IMR-90 (cell line): ENCODE measurements at places on chromosomes 6 and 20.
A peak's percentile ranks its signal among the peaks of the same experiment; 100 is the strongest.

GRCh38 chr6:147614501-147614900 lies 106.0 kb downstream of the SAMD5 start:
- peak; percentile 43 for DNase-seq
- H3K4me3 ChIP-seq = no peak overlapping the region
- no peak overlapping the region for H3K27ac ChIP-seq
- H3K36me3 ChIP-seq = no peaks in the 10 kb centered on the region
- no peaks in the 10 kb centered on the region; the same call in 1 of the 2 replicates for H3K27me3 ChIP-seq

DNA sequence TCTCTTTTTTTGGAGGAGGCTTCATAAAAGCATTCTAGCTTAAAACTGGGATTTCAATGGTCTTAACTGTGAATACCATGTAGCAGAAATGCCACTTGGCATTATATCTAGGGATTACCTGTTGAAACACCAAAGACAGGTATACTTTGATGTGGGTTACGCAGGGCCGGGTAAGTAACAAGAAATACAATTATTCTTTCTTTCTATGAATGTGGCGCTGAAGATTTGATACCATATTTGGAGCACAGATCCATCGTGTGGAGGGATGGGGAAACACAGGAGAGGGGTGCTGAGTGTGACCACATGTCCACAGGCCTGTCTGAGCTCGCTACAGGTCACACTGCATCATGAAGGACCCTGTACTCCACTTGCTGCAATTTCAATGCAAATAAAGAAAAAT lies 257.8 kb downstream of the GMPR start:
- no peak overlapping the region for H3K4me3 ChIP-seq
- peaks cover 8% of the 10 kb centered on the region for H3K4me1 ChIP-seq
- H3K27ac ChIP-seq = peak overlapping the region; percentile 39; the same call in 1 of the 2 replicates

DNA sequence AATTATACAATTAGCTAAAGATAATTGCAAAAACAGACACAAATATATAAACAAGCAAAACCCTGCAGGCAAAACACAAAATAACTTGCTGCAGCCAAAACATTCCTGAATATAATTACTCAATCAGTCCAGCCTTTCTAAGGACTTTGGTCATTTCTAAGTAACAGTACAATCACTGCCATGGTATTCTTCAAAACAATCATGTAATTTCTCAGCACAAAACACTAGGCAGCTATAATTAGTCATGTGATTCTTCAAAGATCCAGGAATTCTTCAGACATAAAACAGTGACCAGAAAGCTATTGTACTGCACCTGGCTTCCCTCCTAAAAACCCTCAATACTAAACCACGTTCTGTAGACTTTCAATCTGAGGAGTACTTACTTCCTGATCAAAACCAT lies 881.1 kb downstream of the EPHA7 start:
- no peaks in the 10 kb centered on the region for H3K4me1 ChIP-seq
- H3K36me3 ChIP-seq = no peaks in the 10 kb centered on the region
- H3K27me3 ChIP-seq = no peaks in the 10 kb centered on the region

GRCh38 chr20:61346996-61347395 lies 94.9 kb downstream of the CDH4 start:
- H3K4me3 ChIP-seq = no peak overlapping the region
- H3K27me3 ChIP-seq = no peaks in the 10 kb centered on the region

- H3K4me3 ChIP-seq = no peak overlapping the region
- H3K27me3 ChIP-seq = no peaks in the 10 kb centered on the region; the same call in 1 of the 2 replicates
- DNase-seq = peak; percentile 15
- H3K27ac ChIP-seq = no peak overlapping the region
- no peaks in the 10 kb centered on the region for H3K4me1 ChIP-seq
- H3K36me3 ChIP-seq = no peaks in the 10 kb centered on the region
Observed at GRCh38 chr6:48664826-48665225, 553.8 kb upstream of the PTCHD4 start.

DNA sequence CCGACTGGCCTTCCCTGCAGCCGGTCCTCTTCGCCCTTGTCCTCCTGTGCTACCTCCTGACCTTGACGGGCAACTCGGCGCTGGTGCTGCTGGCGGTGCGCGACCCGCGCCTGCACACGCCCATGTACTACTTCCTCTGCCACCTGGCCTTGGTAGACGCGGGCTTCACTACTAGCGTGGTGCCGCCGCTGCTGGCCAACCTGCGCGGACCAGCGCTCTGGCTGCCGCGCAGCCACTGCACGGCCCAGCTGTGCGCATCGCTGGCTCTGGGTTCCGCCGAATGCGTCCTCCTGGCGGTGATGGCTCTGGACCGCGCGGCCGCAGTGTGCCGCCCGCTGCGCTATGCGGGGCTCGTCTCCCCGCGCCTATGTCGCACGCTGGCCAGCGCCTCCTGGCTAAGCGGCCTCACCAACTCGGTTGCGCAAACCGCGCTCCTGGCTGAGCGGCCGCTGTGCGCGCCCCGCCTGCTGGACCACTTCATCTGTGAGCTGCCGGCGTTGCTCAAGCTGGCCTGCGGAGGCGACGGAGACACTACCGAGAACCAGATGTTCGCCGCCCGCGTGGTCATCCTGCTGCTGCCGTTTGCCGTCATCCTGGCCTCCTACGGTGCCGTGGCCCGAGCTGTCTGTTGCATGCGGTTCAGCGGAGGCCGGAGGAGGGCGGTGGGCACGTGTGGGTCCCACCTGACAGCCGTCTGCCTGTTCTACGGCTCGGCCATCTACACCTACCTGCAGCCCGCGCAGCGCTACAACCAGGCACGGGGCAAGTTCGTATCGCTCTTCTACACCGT lies 6.1 kb downstream of the UBD start:
- no peaks in the 10 kb centered on the region for H3K36me3 ChIP-seq
- H3K4me3 ChIP-seq = no peak overlapping the region; the same call in 1 of the 2 replicates
- peak; percentile 54 for DNase-seq
- H3K27ac ChIP-seq = no peak overlapping the region
- peaks cover 15% of the 10 kb centered on the region for H3K27me3 ChIP-seq

- H3K4me1 ChIP-seq = peaks cover 2% of the 10 kb centered on the region; the same call in 1 of the 2 replicates
- H3K36me3 ChIP-seq = no peaks in the 10 kb centered on the region
- DNase-seq = peak; percentile 63
- H3K4me3 ChIP-seq = no peak overlapping the region
Observed at GRCh38 chr6:55433446-55434130, 106.3 kb downstream of the GFRAL start.

DNA sequence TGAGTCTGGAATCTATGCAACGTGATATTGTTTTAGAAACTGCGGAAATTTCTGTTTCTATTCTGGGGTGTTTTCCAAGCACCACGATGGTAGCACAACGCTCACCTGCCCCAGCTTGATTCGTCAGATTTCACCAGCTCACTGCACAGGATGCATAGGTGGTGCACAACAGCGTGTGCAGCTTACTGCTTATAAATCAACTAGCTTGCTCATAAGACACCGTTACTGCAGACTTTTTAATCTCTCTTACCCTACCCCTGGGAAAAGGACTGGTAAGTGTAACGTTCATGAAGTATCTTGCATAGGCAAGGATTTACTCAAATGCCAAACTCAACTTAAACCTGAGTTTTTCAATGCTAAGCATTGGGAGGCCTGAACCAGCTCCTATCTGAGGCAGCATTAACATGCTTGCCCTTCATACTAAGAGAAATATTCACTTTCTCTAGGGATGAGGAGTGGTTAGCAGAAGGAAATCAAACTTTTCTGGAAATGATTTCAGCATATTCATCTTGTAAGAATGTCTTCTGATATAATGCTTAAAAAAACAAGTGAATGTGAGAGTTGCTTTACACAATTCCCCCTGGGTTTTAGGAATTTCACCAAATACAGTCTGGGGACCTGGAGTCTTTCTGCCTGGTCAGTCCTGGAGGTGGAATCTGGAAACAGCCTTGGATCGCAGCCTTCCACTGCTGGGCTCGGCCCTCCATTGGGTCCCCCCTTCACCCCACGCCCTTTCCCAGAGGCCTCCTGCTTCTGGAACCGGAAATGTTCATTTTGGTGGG lies 100.6 kb downstream of the DACT2 start:
- no peaks in the 10 kb centered on the region for H3K36me3 ChIP-seq
- H3K4me3 ChIP-seq = no peak overlapping the region
- H3K4me1 ChIP-seq = no peaks in the 10 kb centered on the region
- no peaks in the 10 kb centered on the region for H3K27me3 ChIP-seq

GRCh38 chr6:108904741-108905140 lies 56.5 kb downstream of the ARMC2 start:
- no peak overlapping the region for H3K27ac ChIP-seq
- no peaks in the 10 kb centered on the region for H3K36me3 ChIP-seq
- H3K27me3 ChIP-seq = no peaks in the 10 kb centered on the region
- no peak overlapping the region for H3K4me3 ChIP-seq

DNA sequence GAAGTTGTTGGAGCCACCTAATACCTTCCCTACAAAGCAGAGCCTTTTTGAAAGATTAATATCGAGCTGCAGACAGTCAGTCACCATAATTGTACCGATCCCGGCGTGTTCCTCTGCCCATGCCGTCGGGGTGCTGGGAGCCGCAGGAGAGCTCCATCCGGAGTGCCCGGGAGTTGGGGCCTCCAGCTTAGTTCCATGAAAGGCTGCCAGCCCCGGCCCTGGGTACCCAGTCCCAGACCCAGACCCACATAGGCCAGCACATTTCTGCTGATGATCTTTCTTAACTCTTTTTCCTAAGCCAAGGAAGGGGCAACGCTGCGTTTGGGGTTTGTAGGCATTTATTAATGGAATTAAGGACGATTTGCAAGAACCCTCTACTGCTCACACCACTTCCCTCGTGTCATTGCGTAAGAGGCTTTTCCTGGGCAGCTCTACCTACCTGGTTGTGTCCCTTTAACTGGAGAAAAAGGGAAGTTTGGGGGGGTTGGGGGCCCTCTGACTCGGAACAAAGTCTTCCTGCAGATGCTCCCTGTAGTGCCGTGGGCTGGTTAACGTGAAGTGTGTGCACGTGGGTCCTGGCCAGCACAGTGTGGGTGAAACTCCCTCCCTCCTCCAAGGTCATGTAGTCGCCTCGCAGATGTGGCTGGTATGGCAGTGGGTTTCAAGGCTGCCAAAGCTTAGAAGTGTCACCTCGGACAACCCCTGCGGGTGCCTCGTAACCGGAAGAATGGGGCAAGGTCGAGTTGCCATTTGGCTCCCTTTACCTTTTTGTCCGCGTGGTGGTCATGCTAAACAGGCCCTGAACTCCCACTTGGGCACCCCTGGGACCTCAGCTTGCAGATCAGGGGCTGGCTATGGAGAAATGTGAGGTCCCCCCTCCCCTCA lies 54.3 kb upstream of the APCDD1L start:
- no peak overlapping the region for H3K4me3 ChIP-seq
- H3K27me3 ChIP-seq = no peaks in the 10 kb centered on the region
- no peaks in the 10 kb centered on the region for H3K36me3 ChIP-seq
- H3K27ac ChIP-seq = no peak overlapping the region

DNA sequence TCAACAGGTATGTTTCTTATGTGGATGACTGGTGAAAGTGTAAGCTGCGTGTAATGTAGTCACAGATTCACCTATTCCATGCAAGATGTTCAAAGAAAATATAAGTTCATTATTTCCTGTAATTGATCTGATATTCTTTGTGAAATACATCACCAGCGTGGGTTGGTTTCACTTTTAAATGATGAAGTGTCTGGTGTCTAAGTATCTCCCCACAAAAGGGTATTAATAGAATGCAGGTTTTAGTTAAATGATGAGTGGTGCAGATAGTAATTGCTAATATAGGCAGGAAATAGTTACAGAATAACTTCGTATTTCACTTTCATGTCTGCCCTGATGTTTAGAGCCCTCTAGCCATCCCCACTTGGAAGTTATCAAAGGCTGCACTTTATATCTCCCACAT lies 22.2 kb downstream of the PGBD1 start:
- DNase-seq = no peak
- peaks cover 9% of the 10 kb centered on the region for H3K36me3 ChIP-seq
- H3K4me1 ChIP-seq = no peaks in the 10 kb centered on the region
- H3K27me3 ChIP-seq = no peaks in the 10 kb centered on the region

DNA sequence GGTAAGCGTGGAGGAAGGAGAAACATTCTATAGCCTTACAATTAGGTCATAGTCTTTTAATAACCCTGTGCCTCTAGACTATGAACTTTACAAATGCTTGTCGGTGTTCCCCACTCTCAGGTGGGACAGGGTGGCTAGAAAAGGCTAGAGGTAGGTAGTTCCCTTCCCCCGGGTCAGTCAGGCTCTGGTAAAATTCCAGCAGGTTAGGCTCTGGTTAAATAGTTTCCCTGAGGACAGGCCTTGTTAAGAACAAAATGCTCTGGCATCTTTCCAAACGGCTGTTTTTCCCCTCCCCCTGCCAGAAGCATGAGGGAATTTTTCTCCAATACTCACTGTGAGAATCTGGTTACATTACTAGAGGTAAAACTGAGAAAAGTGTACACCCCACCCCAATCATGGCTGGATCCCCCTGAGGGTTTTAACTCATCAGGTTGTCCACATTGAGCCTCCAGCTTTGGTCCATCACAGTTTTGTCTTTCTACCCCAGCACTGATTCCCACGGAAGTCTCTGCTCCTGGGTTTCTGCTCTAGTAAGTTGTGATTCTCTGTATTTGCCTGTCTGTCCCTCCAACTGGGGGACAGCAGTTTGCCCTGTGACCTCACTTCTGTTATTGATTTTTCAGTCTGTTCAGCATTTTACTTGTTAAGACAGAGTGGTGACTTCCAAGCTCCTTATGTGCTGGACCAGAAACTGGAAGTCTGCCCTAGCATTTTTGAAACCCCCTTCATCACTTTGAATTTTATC lies 84.7 kb upstream of the ADGRF1 start:
- H3K36me3 ChIP-seq = no peaks in the 10 kb centered on the region
- DNase-seq = no peak
- H3K4me1 ChIP-seq = peaks cover 14% of the 10 kb centered on the region
- no peak overlapping the region for H3K27ac ChIP-seq

DNA sequence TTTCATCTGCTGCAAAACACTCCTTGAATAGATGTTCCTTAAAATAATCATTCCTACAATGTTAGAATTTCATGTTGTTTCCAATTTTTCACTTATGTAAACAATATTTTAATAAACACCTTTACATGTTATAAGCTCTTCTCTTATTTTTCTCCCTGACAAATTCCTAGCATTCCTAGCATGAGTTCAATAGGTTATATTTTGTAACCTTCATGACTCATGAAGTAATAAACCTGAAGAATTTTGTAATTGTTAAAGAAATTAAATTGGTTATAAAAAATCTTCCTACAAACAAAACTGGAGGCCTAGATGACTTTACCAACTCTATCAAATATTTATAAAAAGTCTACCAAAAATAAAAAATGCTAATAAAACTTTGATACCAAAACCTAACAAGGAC lies 66.3 kb downstream of the NT5E start:
- no peaks in the 10 kb centered on the region for H3K27me3 ChIP-seq
- no peak overlapping the region for H3K27ac ChIP-seq
- DNase-seq = peak; percentile 17
- H3K4me3 ChIP-seq = no peak overlapping the region
- peaks cover 3% of the 10 kb centered on the region for H3K4me1 ChIP-seq
- peaks cover 18% of the 10 kb centered on the region for H3K36me3 ChIP-seq

DNA sequence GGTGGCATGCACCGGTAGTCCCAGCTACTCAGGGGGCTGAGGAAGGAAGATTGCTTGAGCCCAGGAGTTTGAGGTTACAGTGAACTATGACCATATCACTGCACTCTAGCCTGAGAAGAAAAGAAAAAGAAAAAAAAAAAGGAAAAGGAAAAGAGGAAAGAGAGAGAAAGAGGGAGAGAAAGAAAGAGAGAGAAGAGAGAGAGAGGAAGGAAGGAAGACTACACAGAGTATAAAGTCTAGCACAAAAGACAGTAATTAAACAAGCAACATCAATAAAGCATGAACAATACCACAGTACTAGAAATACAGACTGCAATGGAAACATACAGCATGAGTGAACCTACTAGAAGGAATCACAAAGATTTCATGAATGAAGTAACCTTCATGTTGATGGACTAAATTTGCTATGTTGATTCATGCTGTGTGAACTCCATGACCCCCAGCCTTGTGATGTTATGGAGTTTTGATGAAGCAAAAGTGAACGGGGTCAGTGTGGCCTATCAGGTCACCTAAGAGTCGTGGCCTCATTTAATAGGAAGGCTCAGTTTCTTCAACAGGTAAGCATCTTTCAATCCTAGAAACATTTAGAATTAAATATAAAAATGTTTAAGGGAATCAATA lies 57.6 kb downstream of the NUDT3 start:
- no peak overlapping the region for H3K4me3 ChIP-seq
- DNase-seq = no peak
- H3K27me3 ChIP-seq = no peaks in the 10 kb centered on the region
- H3K4me1 ChIP-seq = peaks cover 7% of the 10 kb centered on the region
- no peak overlapping the region for H3K27ac ChIP-seq
